ENCODE measurements at places on chromosomes 2 and 18.

DNA sequence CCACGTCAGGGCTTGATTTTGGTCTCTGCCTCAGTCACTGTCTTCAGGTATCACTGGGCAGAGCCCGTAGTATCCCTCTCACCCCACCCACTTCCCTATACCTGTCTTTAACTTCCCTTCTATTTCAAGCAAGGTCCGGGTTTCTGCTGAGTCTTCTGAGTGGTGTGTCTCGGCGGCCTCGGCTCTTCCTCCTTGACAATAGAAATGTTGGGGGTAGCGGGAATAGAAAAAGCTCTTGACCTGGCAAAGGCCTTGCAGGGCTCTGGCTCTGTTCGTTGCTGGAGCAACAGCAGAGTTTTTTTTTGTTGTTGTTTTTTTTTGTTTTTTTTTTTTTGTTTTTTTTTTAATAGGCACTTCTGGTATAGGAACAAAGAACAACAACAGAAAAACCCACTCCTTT, 16.0 kb upstream of the IGFBP5 start:
- DNase-seq: no peak

DNA sequence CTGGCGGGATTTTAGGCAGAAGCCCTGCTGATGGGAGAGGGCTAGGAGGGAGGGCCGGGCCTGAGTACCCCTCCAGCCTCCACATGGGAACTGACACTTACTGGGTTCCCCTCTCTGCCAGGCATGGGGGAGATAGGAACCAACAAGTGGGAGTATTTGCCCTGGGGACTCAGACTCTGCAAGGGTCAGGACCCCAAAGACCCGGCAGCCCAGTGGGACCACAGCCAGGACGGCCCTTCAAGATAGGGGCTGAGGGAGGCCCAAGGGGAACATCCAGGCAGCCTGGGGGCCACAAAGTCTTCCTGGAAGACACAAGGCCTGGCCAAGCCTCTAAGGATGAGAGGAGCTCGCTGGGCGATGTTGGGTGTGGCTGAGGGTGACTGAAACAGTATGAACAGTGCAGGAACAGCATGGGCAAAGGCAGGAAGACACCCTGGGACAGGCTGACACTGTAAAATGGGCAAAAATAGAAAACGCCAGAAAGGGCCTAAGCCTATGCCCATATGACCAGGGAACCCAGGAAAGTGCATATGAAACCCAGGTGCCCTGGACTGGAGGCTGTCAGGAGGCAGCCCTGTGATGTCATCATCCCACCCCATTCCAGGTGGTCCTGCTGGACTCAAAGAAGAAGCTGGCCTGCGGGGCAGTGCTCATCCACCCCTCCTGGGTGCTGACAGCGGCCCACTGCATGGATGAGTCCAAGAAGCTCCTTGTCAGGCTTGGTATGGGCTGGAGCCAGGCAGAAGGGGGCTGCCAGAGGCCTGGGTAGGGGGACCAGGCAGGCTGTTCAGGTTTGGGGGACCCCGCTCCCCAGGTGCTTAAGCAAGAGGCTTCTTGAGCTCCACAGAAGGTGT, 8.5 kb downstream of the PROC start:
- no peak for DNase-seq

DNA sequence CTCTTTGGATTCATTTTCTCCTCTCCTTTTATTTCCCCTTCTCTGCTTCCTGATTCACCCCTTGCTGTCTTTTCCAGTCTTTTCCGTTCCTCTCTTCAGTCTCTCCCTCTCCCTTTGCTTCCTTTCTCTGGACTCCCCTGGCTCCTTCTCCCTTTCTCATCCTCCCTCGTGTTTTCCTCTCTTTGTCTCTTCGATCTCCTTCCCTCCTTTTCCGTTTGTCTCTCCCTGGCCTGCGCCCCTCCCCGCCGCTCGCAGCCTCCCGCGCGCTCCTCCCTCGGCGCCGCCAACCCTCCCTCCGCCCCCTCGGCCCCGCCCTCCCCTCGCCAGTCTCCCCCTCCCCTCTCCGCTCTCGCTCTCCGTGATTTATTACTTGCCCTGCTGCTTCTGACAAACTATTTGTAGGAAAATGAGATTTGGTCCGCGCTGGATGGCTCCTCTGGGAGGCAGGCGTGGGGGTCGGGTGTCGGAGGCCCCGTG, 46.0 kb upstream of the PAX8 start:
- peak; percentile 86 for DNase-seq

GRCh38 chr2:7427293-7428060, 510.3 kb downstream of the RNF144A start:
- DNase-seq: peak; percentile 76

GRCh38 chr2:182503886-182504285, 77.0 kb upstream of the PDE1A start:
- no peak for DNase-seq

DNA sequence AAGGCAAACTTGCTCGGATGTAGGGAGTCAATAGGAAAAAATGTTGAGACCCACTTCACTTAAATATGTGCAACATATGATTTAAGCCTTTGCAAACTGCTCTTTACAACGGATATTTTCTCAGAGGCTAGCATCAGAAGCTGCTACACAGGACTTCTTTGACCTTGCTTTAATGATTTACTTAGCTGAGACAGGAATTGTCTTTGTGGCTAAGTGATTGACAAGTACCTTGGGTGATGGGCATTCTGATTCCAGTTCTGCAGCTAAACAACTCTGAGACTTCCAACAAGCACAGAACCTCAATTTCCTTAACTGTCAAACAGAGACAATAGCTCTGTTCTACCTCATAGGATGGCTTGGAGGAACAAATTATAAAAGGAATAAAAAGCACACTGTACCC, 150.2 kb downstream of the NCKAP5 start:
- DNase-seq: peak; percentile 57

- no peak for DNase-seq
Measured at GRCh38 chr2:156883804-156884203, 373.7 kb upstream of the GALNT5 start.

GRCh38 chr18:74507097-74507881, 11.1 kb downstream of the CNDP2 start:
- no peak for DNase-seq

GRCh38 chr2:194332799-194333490, 1324.1 kb upstream of the SLC39A10 start:
- DNase-seq: no peak

- DNase-seq: no peak
Measured at GRCh38 chr2:45169339-45170190, 160.3 kb upstream of the SIX2 start.

DNA sequence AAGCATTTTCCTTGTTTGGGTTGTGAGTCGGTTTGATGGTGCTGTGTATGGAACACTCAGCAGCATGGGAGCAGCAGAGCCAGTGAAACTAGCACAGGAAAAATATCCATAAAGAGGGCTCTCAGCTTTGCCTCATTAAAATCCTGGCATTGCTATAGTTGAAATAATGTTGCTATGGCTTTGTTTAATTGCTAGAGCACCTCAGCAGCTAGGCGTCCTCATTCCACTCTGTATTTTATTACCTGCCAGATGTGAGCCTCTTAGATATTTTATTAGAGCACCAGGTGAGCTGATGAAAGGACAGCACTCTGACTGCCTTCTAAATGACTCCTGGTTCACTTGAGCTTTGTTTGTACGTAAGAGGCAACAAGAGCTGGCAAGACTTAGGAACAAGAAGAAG, 232.4 kb downstream of the MTX2 start:
- no peak for DNase-seq

DNA sequence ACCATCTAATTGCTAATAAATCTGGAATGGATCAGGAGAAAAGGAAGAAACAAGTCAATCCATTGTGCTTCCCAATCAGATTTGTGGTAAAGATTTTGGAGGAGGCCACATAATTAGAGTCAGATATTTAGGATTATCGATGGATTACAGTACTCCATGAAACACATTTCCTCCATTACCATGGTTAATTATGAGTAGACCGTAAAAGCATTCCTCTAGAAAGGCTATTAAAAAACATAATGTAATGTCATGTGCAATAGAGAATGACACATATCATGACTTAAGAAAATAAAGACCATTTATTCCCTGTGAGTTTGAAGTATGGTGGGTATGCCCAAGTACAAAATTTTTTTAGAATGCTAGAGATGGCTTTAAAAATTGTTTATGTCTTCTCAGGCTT, 96.1 kb downstream of the ITGA4 start:
- DNase-seq: no peak

GRCh38 chr2:140624200-140624599, 1506.6 kb downstream of the LRP1B start:
- no peak for DNase-seq

DNA sequence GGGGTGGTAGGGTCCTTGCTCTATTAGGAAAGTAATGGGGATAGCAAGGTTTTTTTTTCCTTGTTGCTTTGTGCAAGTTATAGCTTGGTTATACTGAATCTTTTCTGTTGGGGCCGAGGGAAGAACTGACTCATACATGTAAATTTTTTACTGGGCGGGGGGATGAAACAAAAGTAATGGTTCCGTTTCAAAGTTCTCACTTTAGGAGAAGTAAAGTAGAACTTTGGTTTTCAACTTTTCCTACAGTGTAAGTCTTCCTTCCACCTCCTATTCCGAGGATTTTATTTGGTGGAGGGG, 1.1 kb downstream of the AFTPH start:
- no peak for DNase-seq

GRCh38 chr2:165357758-165358157, 111.7 kb upstream of the CSRNP3 start:
- no peak for DNase-seq

DNA sequence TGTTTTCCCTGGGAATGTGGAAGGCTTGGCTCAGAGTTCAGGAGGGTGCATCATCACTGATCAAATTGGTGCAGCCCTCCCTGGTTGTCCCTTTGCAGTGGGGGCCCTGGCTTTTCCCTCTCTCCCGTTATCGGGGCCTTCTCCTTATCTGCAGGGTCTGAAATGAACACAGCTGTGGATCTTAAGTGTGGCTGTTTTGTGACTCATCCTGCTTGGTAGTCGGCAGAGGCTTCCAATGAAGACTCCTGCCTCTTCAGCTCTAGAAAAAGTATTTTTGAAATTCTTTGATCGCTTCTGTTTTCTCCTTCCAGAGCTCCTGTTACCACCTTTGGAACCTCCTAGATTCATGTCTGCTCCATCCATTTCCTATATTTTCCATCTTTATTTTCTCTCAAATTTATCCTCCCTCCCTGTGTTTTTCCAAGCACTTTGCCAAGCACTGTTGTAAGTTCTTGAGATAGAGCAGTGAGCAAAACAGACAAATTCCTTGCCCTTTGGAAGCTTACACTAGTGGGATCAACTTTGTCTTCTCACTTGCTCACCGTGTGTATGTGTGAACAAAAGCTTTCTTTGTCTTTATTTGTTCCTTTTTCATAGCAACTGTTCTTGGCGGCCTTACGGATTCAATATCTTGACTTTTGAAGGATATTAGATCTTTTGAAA, 45.7 kb downstream of the RALB start:
- no peak for DNase-seq

DNA sequence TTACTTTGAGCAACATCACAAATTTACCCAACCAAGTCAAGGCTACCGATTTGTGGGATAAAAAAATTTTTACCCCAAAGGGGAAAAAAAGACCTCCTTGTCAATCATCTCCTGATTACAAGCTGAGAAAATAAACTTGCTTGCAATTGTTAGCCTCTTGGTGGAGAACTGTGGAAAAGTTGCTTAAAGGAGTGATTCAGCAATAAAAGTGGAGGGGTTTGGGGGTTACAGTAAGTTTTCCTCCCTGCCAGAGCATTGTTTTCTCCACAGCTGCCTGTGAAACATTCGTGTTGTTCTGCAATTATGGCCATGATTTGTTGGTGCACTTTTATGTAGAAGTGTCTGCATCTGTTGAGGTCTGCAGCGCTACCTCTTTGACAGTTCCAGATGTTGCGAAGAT, 82.6 kb downstream of the EN1 start:
- DNase-seq: no peak

GRCh38 chr18:12749121-12749520, 46.3 kb downstream of the PSMG2 start:
- DNase-seq: no peak

- DNase-seq: no peak
Measured at GRCh38 chr2:176170602-176171305, 13.6 kb downstream of the HOXD3 start.

DNA sequence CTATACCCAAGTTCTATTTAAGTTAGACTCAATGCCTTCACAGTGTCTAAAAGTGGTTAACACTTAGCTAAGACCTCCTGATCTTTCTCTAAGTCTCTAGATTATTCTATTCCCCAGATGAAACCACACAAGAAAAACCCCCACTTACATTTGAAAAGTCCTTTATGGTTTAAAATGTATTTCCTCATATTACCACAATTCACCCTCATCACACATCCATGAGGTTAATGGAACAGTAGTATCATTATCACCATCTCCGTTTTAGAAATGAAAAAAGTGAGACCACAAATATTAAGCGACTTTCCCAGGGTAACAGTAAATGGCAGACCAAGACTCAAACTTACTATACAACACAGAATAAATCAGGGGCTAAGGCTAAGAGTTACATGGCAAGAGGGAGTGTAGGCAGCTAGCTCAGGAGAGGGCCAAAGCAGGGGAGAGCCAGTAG, 28.6 kb downstream of the EPG5 start:
- no peak for DNase-seq

GRCh38 chr2:25590921-25591505, 82.4 kb downstream of the DTNB start:
- no peak for DNase-seq

DNA sequence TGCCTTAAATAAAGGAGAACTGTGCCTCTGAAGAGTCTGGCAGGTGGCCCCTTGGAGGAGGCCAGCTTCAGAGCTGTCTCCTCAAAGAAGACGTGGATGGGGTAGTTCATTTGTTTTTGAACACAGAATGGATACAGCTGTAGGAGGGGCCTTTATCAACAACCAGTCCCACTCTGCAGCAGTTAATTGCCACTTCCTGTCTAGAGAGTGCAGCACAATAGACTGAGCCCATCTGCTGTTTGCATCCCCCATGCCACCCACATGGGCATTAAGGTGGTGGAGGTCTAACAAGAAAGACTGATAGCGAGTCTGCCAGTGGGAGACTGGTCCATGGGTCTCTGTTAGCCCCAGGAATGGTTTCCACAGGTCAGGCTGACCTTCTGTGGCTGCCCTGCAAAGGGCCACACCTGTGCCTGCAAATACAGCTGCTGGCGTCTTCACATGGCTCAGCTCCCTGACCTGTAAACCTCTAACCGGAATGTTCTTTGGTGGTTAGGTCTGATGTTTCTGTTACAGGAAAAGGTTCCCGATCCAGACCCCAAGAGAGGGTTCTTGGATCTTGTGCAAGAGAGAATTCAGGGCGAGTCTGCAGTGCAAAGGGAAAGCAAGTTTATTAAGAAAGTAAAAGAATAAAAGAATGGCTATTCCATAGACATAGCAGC, 153.3 kb upstream of the ITGA6 start:
- DNase-seq: no peak

DNA sequence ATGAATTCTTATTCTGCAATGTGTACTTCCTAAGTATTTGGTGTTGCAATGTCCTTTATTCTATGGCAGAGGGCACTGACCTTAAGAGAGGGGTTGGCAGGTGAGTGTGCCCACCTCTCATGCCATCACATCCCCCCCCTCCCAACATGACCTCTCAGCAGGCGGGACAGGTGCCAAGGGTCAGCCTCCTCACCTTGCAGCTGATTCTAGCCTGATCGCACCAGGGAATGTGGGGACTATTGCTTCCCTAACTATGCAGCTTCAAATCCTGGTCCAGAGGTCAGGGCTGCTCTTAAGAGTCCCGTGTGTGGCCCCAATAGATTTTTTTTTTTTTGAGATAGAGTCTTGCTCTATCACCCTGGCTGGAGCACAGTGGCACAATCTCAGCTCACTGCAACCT, 9.5 kb downstream of the HJURP start:
- DNase-seq: no peak

GRCh38 chr18:26002375-26002910, 88.0 kb downstream of the SS18 start:
- DNase-seq: no peak

Measured in NCI-H2227 treated with DMSO at 0.1 percent for 48 hours (cell line).